ENCODE measurements at places on chromosomes 11 and 22. TPM values are rescaled to one million over a fixed set of nuclear protein-coding genes. Genes with fewer than 3 reads are reported as not detected.

The LRRC56 gene
- total RNA-seq: 0.45 TPM

The TRIM49 gene
- total RNA-seq: not detected

The TUBA8 gene
- not detected for total RNA-seq

The SAA4 gene
- 0.27 TPM for total RNA-seq

The TMPRSS5 gene
- total RNA-seq: 0.09 TPM

The RNF215 gene
- total RNA-seq: 9.1 TPM

The UBQLN3 gene
- total RNA-seq: not detected

The HMGXB4 gene
- total RNA-seq: 29.7 TPM

The FGF4 gene
- total RNA-seq: 0.08 TPM

The EXPH5 gene
- total RNA-seq: 1.1 TPM

The KCNK4 gene
- total RNA-seq: not detected
